ENCODE measurements at places on chromosomes 7 and 10.

- no peak for DNase-seq
Measured at GRCh38 chr7:30799206-30799975, 28.2 kb downstream of the MINDY4 start.

GRCh38 chr7:95397381-95397780 is 1.2 kb upstream of the PON3 start:
- DNase-seq, result no peak

- no peak for DNase-seq
Measured at GRCh38 chr10:58544135-58544534, 31.5 kb downstream of the BICC1 start.

- DNase-seq, result no peak
Measured at GRCh38 chr7:106999023-106999422, 45.5 kb upstream of the PRKAR2B start.

GRCh38 chr10:19983880-19984565 is 167.8 kb downstream of the PLXDC2 start:
- DNase-seq, result no peak

DNA sequence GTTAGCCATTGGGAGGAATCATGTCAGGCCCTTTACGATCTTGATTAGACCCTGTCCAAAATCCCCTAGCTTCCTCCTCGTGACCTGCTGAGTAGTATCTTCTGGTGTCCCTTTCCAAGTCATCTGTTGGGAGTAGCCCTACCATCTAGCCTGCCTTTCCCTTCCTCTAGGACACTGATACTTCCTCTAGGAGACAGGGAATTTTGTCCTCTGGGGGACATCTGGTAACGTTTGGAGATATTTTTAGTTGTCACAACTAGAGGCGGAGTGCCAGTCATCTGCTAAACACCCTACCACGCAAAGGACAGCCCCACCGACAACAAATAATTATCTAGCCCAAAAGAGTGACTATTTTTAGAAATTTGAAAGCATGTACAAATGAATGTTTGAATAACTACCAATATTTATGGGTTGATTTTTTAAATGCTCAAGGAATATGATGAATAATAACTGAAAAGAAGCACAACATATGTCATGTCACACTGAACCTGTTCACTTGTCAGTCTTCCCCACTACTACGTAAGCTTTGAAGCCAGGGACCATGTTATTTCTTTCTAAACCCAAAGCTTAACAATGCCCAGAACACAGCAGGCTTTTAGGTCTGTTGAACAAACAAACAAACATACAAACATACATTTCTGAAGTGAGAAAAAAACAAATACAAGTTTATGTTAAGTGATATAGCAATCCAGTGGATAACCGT is 105.9 kb downstream of the ARHGAP12 start:
- DNase-seq, result no peak

DNA sequence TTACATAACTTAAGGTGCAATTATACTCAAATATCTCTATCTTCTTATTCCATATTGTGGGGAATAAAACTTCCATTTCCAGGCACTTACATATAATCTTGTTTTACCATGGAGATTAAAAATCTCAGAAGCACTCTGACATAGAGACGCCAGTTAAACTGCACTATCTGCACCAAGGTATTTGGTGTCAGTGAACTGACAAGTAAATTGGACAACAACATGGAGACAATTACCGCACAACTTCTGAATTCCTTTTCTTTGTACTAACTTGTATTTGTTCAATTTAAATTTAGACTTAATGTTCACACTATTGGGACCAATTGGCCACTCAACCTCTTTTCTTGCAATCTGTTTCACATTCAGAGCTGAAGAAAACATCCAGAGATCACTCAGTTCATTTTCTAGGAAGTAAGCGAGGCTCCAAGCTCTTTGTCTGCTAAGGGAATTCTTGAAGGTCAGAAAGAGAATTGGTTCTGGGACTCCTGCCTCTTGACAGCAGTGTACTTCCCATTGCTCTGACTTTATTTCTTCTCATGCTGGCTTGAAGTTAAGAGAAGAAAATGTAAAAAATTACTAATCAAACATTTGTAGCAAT is 184.7 kb downstream of the CHCHD3 start:
- no peak for DNase-seq

GRCh38 chr7:96686305-96686704 is 23.3 kb downstream of the SEM1 start:
- no peak for DNase-seq

- no peak for DNase-seq
Measured at GRCh38 chr10:71359364-71360046, 37.2 kb upstream of the CDH23 start.

- no peak for DNase-seq
Measured at GRCh38 chr7:131544449-131545301, 11.8 kb downstream of the PODXL start.

DNA sequence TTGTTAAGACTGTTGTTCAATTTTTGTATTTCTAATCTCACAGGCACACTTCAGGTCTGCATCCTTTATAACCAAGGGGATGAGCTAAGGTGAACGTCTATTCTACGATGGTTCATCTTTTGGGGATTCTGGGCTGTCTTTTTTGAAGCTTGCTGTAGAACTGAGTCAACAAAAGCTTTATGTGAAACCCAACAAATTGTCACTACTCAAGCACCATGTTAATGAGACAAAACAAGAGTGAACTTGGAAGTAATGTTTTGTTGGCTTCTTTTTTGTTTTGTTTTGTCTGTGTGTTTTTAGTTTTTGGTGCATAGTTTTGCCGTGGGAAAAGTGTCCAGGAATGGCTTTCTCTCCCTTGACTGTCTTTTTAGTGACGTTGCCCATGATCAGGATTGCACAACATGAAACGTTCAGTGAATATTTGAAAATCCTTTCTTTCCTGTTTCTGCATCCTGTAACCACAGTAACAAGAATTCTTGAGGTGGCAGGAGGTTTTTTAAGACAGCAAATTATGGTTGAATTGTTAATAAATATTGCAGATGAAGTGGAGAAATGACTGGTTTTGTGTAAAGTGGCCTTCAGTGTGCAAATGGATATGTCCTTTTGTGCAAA is 65.6 kb downstream of the WIPF3 start:
- no peak for DNase-seq

DNA sequence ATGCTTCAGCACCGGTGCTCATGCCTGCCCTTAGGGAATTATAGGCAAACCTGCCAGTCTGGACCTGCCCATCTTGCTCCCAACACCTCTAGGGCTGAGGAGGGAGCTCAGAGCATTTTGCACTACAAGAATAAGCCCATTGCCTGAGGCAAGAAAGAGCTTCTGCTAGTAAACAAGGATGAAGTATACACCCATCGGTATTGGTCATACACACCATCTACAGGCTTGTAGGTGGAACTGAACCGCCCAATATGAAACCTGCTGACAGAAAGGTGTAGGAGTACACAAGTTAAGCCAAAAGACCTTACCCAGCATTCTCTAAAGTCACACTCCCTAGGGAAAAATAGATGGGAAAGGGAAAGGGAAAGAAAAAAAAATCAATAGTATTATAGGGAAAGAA is 957.0 kb upstream of the LRRTM3 start:
- DNase-seq, result no peak

DNA sequence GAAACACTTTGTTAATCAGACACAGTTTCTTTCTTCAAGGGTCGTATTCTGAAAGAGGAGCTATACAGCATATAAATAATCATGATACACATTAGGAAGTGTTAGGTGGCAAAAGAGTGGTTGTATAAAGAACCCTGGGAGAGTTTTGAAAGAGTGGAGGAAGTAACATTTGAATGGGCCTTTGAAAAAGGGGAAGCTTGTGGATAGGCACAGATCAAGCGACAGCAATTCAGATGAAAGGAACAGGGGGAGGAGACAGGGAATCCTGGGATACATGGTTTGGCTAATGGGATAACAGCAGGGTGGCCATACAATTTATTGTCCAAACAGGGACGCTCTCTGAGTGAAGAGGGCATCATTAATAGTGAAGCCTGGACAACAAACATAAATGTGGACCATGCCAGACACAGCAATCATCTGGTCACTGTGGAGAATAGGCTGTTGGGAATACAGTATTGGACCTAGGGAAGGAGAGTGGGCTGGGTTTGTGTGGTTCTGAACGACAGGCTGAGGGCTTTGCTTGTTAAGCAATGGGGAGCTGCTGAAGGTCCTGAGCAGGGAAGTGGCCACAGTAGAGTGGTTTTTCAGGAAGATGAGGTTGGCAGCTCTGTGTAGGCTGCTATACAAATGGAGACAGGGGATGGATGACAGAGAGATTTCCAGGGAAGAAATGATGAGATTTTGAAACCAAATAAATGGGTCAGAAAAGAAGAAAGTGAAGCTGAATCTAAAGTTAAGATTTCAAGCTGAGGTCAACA is 75.9 kb downstream of the ICA1 start:
- DNase-seq, result no peak

GRCh38 chr10:49178489-49179471 is 9.4 kb downstream of the TMEM273 start:
- no peak for DNase-seq

GRCh38 chr10:131979336-131979735 is 2.4 kb downstream of the BNIP3 start:
- DNase-seq, result no peak

GRCh38 chr10:10816447-10816846 is 201.2 kb upstream of the CELF2 start:
- DNase-seq, result no peak

GRCh38 chr10:71893920-71894319 is 42.9 kb upstream of the PSAP start:
- DNase-seq, result no peak

- no peak for DNase-seq
Measured at GRCh38 chr7:96719164-96719563, 9.5 kb upstream of the SEM1 start.

- DNase-seq, result no peak
Measured at GRCh38 chr7:42932811-42933591, 825 bp downstream of the MRPL32 start.
